Activated T-helper 2 cell treated with anti-CD3 and anti-CD28 coated beads, Interferon-gamma antibody, Interleukin-2, Interleukin-4, amounts not matched to agents 10 μg/mL and 5 μg/mL and 100 μg/mL, durations not matched to agents 14 hours and 24 hours and 36 hours (primary cell): ENCODE measurements at places on chromosomes 12 and 14. TPM values are rescaled to one million over a fixed set of nuclear protein-coding genes. Genes with fewer than 3 reads are reported as not detected.
A peak's percentile ranks its signal among the peaks of the same experiment; 100 is the strongest.

The DTD2 gene
- 26.7 and 26.9 TPM in 2 replicates for total RNA-seq

- peaks cover 2% of the 10 kb centered on the region for H3K27me3 ChIP-seq
- no peak overlapping the region for H3K4me3 ChIP-seq
- no peaks in the 10 kb centered on the region for H3K36me3 ChIP-seq
- no peaks in the 10 kb centered on the region for H3K4me1 ChIP-seq
- no peak overlapping the region for H3K27ac ChIP-seq
Observed at GRCh38 chr12:118773956-118774723, 207.2 kb upstream of the SRRM4 start.

GRCh38 chr12:12095021-12095420, 24.3 kb downstream of the BCL2L14 start:
- H3K36me3 ChIP-seq, result no peaks in the 10 kb centered on the region
- H3K27ac ChIP-seq, result no peak overlapping the region

- H3K27ac ChIP-seq, result no peak overlapping the region
- no peak for DNase-seq
- H3K4me1 ChIP-seq, result no peaks in the 10 kb centered on the region
- no peak overlapping the region for H3K4me3 ChIP-seq
Observed at GRCh38 chr14:29712601-29713000, 215.0 kb downstream of the PRKD1 start.

The NRXN3 gene
- 0.07 TPM in 1 of 2 replicates, not detected in the other for total RNA-seq

GRCh38 chr14:96417254-96417653, 25.3 kb downstream of the AK7 start:
- H3K27me3 ChIP-seq, result no peaks in the 10 kb centered on the region
- H3K27ac ChIP-seq, result no peak overlapping the region
- no peak for DNase-seq
- no peaks in the 10 kb centered on the region for H3K36me3 ChIP-seq
- H3K4me3 ChIP-seq, result no peak overlapping the region
- no peaks in the 10 kb centered on the region for H3K4me1 ChIP-seq

The RARG gene
- total RNA-seq, result 38.5 and 40.1 TPM in 2 replicates

The RFLNA gene
- total RNA-seq, result not detected in 2 replicates

GRCh38 chr14:64091217-64091616, 203.0 kb downstream of the ESR2 start:
- no peaks in the 10 kb centered on the region for H3K4me1 ChIP-seq
- H3K36me3 ChIP-seq, result peaks cover 3% of the 10 kb centered on the region
- no peak overlapping the region for H3K4me3 ChIP-seq
- no peak overlapping the region for H3K27ac ChIP-seq
- no peak for DNase-seq

DNA sequence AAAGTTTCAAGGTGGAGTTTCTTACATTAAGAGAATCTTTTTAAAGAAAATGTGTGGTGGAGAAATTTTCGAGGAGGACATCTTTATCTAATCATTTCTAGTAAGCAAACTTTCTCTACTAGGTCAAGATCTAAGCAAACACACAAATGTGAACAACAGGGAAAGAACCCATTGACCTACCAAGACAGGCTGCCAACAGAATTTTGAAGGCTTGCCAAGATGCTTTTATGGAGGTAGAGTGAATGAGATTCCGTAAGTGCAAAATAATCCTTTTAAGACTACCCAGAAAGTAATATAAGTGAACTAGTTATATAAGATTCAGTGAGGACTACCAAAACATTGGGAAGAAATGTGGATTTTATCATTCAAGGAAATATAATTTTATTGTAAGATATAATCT, 357.1 kb upstream of the PDE3A start:
- no peak overlapping the region for H3K27ac ChIP-seq
- H3K4me1 ChIP-seq, result no peaks in the 10 kb centered on the region
- no peak for DNase-seq
- no peaks in the 10 kb centered on the region for H3K36me3 ChIP-seq
- H3K4me3 ChIP-seq, result no peak overlapping the region

- H3K27ac ChIP-seq, result no peak overlapping the region
- no peaks in the 10 kb centered on the region for H3K36me3 ChIP-seq
- H3K4me3 ChIP-seq, result no peak overlapping the region
- no peaks in the 10 kb centered on the region for H3K27me3 ChIP-seq
Observed at GRCh38 chr12:68031174-68031573, 41.9 kb downstream of the IFNG-AS1 start.

DNA sequence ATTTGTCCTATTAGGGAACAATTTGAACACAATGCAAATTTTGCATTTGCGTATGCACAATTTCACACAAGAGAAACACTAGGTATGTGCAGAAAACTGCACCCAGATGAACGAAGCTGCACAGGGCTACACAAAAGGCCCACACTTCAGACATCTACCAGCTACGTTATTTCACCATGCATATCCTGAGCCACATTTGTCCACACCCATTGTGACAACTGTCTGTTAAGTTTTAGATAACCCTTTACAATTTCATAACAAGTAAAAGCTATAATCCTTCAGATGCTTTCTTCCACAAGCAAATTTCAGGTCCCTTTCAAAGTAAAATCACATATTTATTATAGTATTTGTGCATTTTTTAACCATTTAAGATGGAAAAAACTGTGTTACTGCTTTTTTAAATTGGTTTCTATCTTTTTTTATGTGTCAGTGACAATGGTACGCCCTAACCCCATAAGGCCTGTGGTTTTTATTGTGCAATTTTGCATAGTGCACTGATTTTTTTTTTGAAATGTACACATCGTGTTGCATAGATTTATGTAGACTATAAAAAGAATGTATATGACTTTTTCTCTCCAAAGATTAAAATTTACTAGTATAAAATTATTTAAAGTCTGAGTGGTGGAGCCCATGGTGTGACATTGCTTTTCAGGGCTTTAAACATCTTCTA, 87.8 kb upstream of the BTG1 start:
- H3K4me3 ChIP-seq, result no peak overlapping the region
- H3K27me3 ChIP-seq, result no peaks in the 10 kb centered on the region
- peaks cover 11% of the 10 kb centered on the region for H3K4me1 ChIP-seq
- no peak for DNase-seq
- H3K36me3 ChIP-seq, result no peaks in the 10 kb centered on the region

- no peak overlapping the region for H3K4me3 ChIP-seq
- no peak overlapping the region for H3K27ac ChIP-seq
- no peak for DNase-seq
- H3K27me3 ChIP-seq, result no peaks in the 10 kb centered on the region
- no peaks in the 10 kb centered on the region for H3K4me1 ChIP-seq
- H3K36me3 ChIP-seq, result no peaks in the 10 kb centered on the region
Observed at GRCh38 chr12:70121562-70121961, 121.7 kb upstream of the CNOT2 start.

The ADCY4 gene
- total RNA-seq, result 1.5 and 2.3 TPM in 2 replicates

DNA sequence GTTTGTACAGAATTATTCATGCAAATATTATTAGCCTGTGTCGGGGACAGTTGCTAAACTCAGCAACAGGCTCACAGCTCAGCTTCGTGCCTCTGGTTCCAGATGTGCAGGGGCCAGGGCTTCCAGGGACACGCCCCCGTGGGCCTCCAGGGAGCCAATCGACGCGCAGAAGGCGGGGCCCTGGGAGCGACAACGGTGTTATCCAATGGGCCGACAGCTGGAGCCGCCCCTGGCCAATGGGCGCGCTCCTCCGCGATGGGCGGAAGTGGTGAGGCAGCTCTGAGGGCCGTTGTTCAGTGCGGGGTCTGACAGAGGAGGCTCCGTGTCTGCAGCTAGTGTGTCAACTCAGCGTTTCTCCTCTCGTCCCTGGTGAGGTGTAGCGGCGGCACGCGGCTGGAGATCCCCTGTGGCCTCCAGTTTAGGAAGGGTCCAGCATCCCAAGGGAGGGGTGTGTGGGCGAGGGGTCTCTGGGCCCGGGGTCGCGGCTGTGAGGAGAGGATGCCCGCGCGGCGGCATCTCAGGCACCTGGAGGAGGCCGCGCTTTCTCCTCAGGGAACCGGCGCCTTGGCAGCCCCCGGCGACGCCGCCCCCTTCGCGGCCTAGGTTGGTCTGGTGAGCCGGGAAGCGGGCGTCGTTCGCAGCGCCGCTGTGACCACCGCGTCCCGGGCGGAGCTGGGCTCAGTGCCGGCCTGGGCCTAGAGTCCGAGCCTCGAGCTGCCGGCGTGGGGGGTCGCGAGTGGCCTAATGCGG, at the start of gene TRAFD1:
TSS of gene TRAFD1 (plus strand) at position 311 of the 750 bp plus-strand sequence. CDS start 4,963 bp downstream, outside the sequence.
- peak; percentile 99 for DNase-seq
- peak within 1 kb of the TSS; percentile 81 for H3K27ac ChIP-seq
- peaks cover 10% of the 10 kb centered on the region for H3K36me3 ChIP-seq
- H3K4me3 ChIP-seq, result peak within 1 kb of the TSS; percentile 88
- peaks cover 4% of the 10 kb centered on the region for H3K27me3 ChIP-seq

DNA sequence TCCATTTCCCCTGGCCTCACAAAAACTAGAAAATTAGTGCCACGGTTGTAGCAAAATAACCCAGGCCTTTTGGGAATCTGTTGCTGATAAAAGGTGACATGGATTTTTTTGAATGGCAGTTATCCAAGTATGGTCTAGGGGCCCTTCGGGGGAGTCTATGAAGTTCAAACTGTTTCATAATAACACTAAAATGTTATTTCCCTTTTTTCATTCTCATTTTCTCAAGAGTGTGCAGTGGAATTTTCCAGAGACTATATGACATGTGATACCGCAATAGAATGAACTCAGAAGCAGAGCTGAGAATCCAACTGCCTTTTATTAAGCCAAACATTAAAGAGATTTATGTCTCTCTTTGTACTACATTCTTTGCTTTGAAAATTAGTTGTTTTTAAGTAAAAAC, 26.9 kb downstream of the GSTZ1 start:
- no peak overlapping the region for H3K4me3 ChIP-seq
- no peak overlapping the region for H3K27ac ChIP-seq
- no peaks in the 10 kb centered on the region for H3K4me1 ChIP-seq
- H3K27me3 ChIP-seq, result no peaks in the 10 kb centered on the region

The KSR2 gene
- total RNA-seq, result 0.05 and 0.09 TPM in 2 replicates

GRCh38 chr14:60294411-60295069, 45.5 kb downstream of the PPM1A start:
- peaks cover 24% of the 10 kb centered on the region for H3K36me3 ChIP-seq
- H3K27ac ChIP-seq, result no peak overlapping the region
- no peaks in the 10 kb centered on the region for H3K27me3 ChIP-seq
- no peak for DNase-seq
- H3K4me3 ChIP-seq, result no peak overlapping the region

DNA sequence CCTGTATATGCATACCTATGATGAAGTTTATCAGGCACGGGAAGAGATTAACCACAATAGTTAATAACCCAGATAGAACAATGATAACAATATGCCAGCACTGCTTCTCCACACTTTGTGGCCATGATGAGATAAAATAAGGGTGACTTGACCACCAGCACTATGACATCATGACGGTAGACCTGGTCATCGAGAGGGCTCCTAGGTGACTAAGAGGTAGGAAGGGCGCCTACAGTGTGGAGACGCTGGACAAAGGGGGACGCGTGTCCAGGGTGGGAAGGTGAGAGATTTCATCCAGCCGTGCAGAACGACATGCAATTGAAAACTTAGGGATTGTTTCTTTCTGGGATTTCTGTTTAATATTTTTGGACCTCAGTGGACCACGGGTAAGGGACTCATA, 221.8 kb upstream of the RTL1 start:
- H3K36me3 ChIP-seq, result no peaks in the 10 kb centered on the region
- H3K27ac ChIP-seq, result no peak overlapping the region
- no peak for DNase-seq
- no peaks in the 10 kb centered on the region for H3K27me3 ChIP-seq
- H3K4me3 ChIP-seq, result no peak overlapping the region
- peaks cover 5% of the 10 kb centered on the region for H3K4me1 ChIP-seq

- DNase-seq, result no peak
- H3K4me3 ChIP-seq, result no peak overlapping the region
- no peaks in the 10 kb centered on the region for H3K27me3 ChIP-seq
- peaks cover 67% of the 10 kb centered on the region for H3K36me3 ChIP-seq
Observed at GRCh38 chr12:112025808-112026375, 12.7 kb downstream of the ERP29 start.

DNA sequence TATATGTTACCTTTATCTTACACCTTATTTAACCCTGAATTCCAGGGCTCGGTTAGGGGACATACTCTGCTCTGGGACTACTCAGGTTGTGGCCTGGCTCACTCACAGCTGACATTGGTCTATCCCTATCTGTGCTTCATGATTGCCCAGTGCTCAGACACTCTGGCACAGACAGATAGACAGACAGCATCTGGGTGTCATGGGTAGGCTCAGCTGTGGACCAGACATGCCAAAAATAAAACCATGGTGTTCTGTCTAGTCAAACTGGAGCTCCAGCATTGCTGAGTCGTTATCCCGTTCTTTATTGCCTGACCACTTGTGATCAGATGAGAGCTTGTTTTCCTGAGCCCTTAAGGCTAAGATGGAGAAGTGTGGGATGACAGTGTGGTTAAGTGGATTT, 29.0 kb downstream of the FBXW8 start:
- no peak for DNase-seq
- H3K4me1 ChIP-seq, result no peaks in the 10 kb centered on the region
- peaks cover 24% of the 10 kb centered on the region for H3K27me3 ChIP-seq
- H3K27ac ChIP-seq, result no peak overlapping the region
- peaks cover 4% of the 10 kb centered on the region for H3K36me3 ChIP-seq

DNA sequence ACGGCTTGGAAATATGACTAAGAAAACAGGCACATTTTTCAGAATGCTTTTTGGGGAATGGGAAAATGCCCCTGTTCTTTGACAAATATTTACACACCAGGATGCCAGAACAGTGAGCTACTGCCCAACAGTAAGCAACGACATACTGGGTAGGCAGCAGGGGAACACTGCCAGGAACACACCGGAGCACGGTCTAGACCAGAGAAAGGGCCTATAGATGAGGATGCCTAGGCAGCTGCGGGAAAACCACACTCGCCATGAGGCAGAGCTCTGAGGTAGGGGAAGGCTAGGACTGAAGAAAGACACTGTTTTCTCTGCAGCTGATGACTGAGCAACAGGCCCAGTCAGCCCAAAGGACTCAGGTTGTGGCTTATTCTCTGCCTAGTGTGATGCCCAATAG, 45.9 kb upstream of the COL2A1 start:
- no peaks in the 10 kb centered on the region for H3K27me3 ChIP-seq
- no peaks in the 10 kb centered on the region for H3K4me1 ChIP-seq
- H3K27ac ChIP-seq, result no peak overlapping the region
- H3K36me3 ChIP-seq, result peaks cover 38% of the 10 kb centered on the region

DNA sequence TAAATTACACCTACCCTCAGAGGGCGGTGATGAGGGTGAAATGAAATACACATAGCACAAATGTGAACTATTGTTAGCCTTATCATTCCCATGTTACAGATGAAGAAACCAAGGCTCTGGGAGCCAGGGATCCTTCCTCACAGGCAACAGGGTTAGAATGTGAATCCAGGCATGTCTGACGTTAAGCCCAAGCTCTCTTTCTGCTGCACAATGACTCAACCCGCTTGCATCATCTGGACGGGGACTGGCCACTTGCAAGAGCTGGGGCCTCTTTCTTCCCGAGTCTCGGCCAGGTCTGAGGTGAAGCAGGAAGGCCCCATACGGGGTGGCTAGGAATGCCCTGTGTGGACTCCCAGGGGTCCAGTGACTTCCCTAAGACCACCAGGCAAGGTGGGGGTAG, 105.2 kb downstream of the RBM19 start:
- H3K27me3 ChIP-seq, result no peaks in the 10 kb centered on the region
- peaks cover 3% of the 10 kb centered on the region for H3K36me3 ChIP-seq
- H3K4me1 ChIP-seq, result peaks cover 14% of the 10 kb centered on the region
- H3K27ac ChIP-seq, result no peak overlapping the region

- peak overlapping the region; percentile 100 for H3K27ac ChIP-seq
- peaks cover 34% of the 10 kb centered on the region for H3K4me1 ChIP-seq
- H3K4me3 ChIP-seq, result peak overlapping the region; percentile 100
- peaks cover 2% of the 10 kb centered on the region for H3K27me3 ChIP-seq
Observed at GRCh38 chr14:81219759-81220579, 790 bp downstream of the GTF2A1 start.

The RIPK3 gene
- 13.2 and 15.4 TPM in 2 replicates for total RNA-seq

The NELL2 gene
- total RNA-seq, result 7.7 and 10.2 TPM in 2 replicates

The ACAD10 gene
- 25.4 and 32.6 TPM in 2 replicates for total RNA-seq

The VWF gene
- not detected in 2 replicates for total RNA-seq
